ENCODE measurements at places on chromosomes 11 and 22. TPM values are rescaled to one million over a fixed set of nuclear protein-coding genes. Genes with fewer than 3 reads are reported as not detected.

- H3K27me3 ChIP-seq: no peaks in the 10 kb centered on the region
- H3K4me3 ChIP-seq: no peak overlapping the region
- H3K36me3 ChIP-seq: no peaks in the 10 kb centered on the region
- no peak for DNase-seq
- H3K4me1 ChIP-seq: peaks cover 9% of the 10 kb centered on the region
Measured at GRCh38 chr11:19735157-19735908, 22.7 kb downstream of the NAV2 start.

DNA sequence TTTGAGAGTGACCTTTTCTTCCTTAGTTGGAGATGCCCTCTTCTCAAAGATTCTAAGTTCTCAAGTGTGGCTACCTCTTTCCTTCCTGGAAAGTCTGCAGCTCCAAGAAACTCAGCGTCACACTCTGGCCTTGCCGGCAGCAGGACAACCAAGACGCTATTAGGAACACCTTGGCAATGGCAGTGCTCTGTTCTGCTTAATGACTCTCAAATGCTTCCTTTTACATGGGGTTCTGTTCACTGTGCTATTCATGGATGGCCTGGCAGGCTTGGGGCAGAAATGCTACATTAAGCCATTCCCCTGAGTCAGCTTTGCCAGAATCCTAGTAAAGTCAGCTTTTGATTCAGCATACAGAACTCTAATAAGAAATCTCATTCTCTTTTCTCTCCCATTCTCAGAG is 25.9 kb downstream of the LARGE2 start:
- no peaks in the 10 kb centered on the region for H3K4me1 ChIP-seq
- peaks cover 94% of the 10 kb centered on the region for H3K36me3 ChIP-seq
- no peak for DNase-seq
- H3K27ac ChIP-seq: no peak overlapping the region
- no peak overlapping the region for H3K4me3 ChIP-seq
- no peaks in the 10 kb centered on the region for H3K27me3 ChIP-seq

Gene ASRGL1
- 0.65 TPM for total RNA-seq

GRCh38 chr11:77371646-77372045 is 70.2 kb upstream of the GDPD4 start:
- no peak overlapping the region for H3K4me3 ChIP-seq
- H3K27ac ChIP-seq: no peak overlapping the region
- DNase-seq: no peak
- peaks cover 13% of the 10 kb centered on the region for H3K4me1 ChIP-seq
